Astrocyte of the cerebellum (primary cell): ENCODE measurements at places on chromosomes 6 and 20.

DNA sequence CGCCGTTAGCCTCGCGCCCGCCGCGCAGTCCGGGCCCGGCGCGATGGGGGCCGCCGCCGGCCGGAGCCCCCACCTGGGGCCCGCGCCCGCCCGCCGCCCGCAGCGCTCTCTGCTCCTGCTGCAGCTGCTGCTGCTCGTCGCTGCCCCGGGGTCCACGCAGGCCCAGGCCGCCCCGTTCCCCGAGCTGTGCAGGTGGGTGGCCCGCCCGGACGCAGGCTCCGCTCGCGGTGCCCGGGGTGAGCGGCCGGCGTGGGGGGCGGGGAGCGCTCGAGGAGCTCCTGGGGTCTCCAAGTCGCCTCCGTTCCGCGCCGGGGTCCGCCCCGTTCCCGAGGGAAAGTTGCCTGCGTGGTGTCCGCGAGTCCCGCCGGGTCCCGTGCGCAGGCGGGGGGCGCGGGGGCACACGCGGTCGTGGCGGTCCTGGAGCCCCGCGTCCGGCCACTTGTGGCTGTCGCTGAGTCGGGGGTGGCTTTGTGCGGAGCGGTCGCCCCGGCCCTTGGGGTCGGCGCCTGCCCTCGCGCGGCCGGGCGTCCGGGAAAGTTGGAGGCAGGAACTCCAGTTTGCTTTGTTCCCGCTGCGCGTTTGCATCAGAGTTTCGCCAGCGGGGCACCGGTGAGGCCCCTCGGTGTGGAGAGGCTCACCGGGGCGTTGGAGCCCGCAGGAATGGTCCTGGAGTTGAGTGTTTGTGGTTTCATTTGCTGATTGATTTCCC lies 476 bp downstream of the IGF2R start:
- DNase-seq, result no peak

- DNase-seq, result no peak
Measured at GRCh38 chr6:134686071-134686470, 263.8 kb downstream of the ALDH8A1 start.

DNA sequence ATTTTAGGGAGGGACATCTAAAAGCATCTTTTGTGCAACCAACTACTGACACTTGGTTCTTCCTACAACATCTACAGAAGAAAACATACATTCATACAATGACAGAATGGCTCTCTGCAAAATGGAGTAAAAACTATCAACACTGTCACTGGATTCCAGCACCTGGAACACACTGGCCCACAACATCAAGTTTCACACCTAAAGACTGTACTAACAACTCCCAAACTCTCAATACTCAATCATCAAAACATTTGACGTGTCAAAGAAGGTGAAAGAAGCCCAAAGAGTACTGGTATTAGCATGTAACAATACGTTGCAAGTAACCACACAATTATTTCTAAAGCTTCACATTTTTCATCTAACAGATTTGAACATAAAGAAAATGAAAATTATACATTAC lies 2.1 kb downstream of the CPNE1 start:
- no peak for DNase-seq

DNA sequence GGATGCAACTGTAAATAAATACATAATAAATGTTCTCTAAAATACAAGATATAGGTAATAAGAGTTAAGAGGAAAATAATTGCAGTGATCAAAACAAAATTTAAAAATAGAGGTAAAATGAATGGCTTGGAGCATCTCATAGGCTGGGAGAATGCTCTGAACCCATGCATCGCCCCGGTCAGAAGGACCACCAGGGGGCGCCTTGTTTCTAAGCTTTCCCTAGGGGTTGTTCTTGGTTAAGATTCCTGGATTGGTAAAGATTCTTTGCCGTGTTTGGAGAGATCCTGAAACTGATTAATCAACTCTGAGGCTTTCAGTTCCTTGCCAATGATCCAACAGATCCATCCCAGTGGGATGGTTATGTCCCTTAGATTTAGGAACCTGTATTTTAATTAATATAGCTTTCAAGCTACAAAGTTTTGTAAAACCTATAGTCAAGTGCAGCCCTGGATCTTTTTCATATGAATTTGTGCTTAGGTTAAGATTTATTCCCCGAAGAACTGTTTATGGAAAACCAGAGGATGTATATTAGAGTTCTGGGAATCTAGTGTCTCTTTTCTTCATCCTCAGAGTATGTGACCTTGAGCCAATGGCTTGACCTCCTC lies 45.3 kb upstream of the PRELID3B start:
- peak; percentile 19 for DNase-seq

DNA sequence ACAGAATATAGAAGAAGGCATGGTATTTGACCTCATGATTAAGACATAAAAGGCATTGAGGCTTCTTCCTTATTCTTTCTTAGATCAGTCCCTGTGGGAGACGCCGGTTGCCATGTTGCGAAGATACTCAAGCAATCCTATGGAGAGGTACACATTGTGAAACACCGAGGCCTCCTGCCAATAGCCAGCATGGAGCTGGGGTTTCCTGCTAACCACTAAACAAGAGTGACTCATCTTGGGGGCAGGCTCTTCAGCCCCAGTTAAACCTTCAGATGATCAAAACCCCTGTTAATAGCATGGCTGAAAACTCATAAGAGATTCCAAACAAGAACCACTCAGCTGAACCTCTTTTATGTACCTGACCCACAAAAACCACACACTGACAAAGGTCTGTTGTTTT lies 478.8 kb downstream of the CD83 start:
- peak; percentile 82 for DNase-seq

GRCh38 chr6:55014321-55015088 lies 159.8 kb upstream of the HCRTR2 start:
- DNase-seq, result peak; percentile 16

- DNase-seq, result no peak
Measured at GRCh38 chr6:40504274-40504673, 82.9 kb downstream of the LRFN2 start.

DNA sequence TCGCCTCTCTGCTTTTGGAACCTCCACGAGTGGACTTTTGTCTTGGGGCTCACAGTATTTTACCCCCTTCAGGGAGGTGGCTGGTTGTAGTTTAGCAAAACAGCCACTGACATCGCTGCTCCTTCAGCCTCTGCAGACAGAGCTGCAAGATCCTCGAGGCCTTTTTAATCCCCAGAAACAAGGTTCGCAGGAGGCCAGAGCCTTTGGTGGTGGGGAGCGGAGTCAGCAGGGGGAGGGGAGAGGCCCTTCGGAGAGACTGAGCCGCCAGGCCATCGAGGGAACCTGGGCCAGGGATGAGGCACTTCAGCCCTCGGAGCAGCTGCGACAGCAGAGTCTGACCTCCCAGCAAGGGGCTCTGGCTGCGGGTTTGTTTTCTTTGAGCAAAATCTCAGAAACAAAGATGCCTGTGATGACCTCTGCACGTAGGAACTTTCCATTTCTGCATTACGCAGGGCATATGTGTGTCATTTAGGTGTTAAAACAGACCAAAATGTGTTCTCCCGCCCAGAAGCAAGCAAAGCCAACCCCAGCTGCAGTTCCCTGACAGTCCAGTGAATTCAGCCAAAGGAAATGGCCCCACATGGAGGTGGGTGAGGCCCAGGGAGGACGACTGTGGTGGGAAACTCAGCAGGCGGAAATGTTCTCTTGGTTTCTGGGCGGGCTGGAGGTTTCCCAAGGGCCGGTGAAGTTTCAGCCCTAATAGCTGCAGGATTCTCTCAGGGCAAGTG lies 171.2 kb upstream of the SULF2 start:
- peak; percentile 52 for DNase-seq

GRCh38 chr20:62822788-62823651 lies 6.2 kb downstream of the COL9A3 start:
- no peak for DNase-seq

GRCh38 chr20:36219671-36220220 lies 16.5 kb upstream of the AAR2 start:
- no peak for DNase-seq

DNA sequence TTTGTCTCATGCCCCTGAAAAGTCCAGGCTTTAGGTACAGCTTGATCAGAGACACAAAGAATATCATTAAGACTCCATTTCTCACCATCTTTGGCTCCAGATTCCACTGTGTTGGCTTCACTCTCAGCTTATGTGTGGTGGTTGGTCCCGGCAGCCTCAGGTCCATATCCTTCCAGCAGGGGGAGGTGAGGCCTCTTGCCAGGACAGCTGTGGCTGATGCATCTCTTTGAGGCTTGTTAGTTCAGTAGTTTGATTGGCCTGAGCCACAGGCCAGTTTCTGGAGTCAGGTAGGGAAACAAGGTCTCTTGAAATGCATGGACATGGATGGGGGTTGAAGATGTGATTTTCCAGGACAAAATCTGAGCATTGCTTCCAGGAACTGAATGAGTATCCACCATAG lies 62.4 kb downstream of the JAG1 start:
- no peak for DNase-seq

GRCh38 chr6:30102970-30103871 lies 9.7 kb downstream of the TRIM31 start:
- DNase-seq, result peak; percentile 63

GRCh38 chr20:60123096-60123495 lies 164.9 kb downstream of the CDH26 start:
- no peak for DNase-seq

DNA sequence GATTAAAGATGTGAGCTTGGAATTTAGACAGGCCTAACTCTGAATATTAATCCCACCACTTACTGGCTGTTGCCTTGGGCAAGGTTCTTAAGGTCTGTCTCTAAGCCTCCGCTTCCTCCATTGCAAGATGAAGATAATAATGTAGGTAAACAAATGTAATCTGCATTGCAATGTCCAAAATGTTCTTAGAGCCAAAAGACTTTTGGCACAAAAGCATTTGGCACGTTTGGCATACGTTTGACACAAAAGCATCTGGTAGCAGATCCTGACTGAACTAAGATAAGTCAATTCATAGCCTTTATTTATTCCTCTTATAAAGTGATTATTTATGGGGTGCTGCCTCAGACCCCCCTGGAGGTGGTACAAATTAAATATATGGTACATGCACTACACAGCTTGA lies 229.9 kb upstream of the STXBP5 start:
- DNase-seq, result no peak

GRCh38 chr6:33983109-33983716 lies 162.7 kb downstream of the GRM4 start:
- DNase-seq, result no peak

- no peak for DNase-seq
Measured at GRCh38 chr20:10609770-10610169, 64.0 kb downstream of the JAG1 start.

GRCh38 chr6:47603995-47604394 lies 94.4 kb upstream of the ADGRF4 start:
- no peak for DNase-seq

- no peak for DNase-seq
Measured at GRCh38 chr20:13006825-13007224, 1.9 kb upstream of the SPTLC3 start.

DNA sequence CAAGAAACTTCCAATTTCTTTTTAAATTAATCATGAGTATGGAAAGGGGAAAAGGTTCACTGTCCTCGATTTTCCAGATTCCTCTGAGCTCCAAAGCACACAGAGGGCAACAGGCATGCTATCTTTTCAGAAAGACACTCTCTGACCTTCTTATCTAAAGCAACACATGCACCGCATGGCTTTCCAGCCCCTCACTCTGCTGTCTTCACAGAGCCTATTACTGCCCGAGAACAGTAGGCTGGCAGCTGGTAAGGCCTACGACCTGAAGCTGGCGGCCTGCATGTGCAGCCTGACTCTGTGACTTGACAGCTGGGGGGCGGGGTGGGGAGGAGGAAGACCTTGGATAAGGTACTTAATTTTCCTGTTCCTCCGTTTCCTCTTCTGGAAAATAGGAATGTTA lies 86.3 kb downstream of the ELOVL4 start:
- DNase-seq, result no peak

DNA sequence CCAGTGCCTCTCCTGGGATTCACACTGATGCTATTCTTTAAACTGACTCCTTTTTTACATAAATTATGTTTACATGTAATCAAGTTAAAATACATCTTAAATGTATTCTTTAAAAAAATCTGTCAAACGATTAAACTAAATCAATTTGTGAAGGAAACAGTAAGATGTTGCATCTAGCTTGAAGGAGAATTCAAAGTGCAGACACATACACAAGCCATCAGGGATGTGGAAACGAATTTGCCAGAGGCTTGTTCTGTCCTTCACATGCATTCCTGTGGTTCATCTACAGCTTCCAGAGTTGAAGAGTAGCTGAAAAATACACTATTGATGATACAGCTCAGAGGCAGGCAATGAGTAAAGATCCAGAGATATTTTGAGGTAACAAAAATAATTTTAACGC lies 7.3 kb upstream of the BPIFB3 start:
- no peak for DNase-seq

DNA sequence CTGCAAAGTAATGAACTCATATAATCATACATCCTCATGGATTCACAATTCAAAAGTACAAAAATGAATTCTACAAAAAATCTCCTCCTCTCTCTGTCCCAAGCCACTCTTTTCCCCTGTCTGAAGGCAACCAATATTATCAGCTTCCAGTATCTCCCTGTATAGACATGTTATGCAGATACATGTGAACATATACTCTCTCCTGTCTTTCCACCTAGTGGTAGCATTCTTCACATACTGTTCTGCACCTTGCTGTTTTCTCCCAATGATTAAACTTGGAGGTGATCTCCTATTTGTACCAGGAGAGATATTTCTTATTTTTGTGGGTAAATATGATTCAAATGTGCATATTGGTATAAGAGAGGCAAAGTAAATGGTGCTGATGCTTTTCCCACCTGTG lies 416.4 kb downstream of the EPM2A start:
- no peak for DNase-seq

- no peak for DNase-seq
Measured at GRCh38 chr20:52766645-52767435, 205.3 kb upstream of the TSHZ2 start.

- no peak for DNase-seq
Measured at GRCh38 chr6:133460101-133460500, 218.9 kb downstream of the EYA4 start.

DNA sequence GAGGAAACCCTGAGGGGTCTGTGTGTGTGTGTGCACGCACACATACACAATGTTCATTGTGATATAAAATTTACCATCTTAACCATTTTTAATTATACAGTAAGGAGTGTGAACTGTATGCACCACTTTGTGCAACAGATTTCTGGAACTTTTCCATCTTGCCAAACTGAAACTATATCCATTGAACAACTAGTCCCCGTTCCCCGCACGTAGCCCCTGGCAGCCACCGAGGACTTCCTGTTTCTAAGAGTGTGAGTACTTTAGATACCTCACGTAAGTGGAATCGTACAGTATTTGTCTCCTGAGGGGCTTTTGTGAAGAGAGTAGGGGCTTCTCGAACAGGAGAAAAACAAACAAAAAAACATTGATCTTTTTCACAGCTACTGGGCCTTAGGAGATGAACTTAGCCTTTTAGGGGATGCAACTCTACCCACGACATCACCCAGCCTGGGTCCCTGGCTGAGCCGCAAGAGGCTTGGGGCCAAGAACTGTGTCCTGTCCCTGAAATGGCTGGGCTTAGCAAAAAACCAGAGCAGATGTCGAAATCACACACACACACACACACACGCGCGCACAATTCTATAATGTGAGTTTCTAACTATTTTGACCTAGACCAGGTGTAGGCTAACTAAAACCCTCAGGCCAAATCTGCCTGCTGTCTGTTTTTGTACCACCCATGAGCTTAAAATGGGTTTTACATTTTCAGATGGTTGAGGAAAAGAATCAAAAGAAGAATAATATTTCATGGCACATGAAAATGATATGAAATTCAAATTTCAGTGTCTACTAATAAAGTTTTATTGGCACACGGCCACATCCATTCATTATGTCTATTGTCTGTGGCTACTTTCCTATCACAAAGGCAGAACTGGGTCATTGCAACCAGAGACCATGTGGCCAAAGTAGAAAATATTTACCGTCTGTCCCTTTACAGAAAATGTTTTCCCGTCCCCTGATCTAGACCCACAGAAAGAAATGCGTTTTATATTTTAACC lies 144.2 kb downstream of the EYA2 start:
- DNase-seq, result no peak

GRCh38 chr20:39623584-39624234 lies 661.6 kb downstream of the DHX35 start:
- peak; percentile 19 for DNase-seq
